CD4-positive, alpha-beta T cell (primary cell): ENCODE measurements at places on chromosomes 5 and 9.
A peak's percentile ranks its signal among the peaks of the same experiment; 100 is the strongest.

DNA sequence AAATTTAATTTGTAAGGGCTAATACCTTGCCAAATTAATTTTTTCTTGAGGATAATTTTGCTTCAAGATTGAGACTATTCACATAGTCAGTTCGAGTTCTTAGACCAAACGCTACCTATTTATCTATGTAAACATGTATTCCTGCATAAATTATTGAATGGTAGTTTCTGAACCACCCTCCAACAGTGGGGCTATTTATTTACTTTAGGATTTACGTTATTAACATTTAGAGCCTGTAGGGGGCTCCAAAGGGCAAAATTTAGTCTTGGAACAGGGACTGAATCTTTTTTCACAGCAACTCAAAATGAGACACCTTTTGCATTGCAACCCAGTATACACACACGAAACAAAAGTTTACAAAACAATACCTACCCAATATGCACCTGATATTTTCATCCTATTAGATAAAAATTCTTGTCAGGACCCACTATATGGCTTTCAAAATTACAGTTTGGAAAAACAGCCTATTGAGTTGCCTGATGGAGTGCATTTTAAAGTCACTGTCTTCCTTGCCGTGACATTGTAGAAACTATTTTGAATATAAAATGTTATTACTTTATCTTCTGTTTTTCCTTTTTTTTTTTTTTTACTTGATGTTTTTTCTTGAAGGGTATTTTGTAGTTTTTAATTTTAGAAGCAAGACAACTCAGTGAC lies 47.1 kb upstream of the POU4F3 start:
- DNase-seq = peak; percentile 68

DNA sequence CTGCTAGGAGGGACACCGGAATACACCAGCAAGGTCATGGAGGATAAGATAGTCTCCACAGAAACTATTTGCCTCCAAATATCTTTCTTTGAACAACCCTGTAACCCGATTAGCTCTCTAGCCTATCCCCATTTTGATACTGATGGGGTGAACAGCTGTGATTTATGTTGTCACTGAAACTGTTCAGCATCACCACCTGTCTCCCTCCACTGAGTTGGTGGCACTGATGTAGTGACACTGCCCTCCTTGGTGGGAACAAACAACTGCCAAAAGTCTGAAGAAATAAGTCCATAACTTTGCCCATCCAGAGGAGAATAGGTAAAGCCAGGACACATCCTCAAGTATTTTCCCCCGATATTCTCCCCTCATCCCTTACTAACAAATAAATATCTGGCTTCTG lies 24.3 kb upstream of the KCNV2 start:
- no peak for DNase-seq

DNA sequence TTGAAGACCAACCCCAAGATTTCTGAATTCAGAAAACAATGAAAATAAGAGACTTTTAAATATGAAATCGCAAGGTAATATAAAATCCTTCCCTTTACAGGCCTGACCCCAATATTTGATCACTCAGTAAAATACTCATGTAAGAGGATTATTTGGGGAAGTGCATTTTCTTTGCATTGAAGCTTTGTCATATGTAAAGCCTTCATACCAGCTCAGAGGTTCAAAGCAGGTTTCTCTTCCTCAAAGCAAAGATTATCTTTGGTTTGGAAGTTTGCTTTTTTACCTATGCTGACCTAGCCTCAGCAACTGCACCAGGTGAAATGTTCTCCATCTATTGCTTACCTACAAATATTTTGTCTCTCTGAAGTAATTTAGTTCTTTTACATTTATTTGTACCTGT lies 106.5 kb upstream of the PARP8 start:
- no peak for DNase-seq

- DNase-seq = no peak
These were observed 11.2 kb downstream of the ACO1 start for GRCh38 chr9:32395510-32396216.

GRCh38 chr5:59864718-59865117 lies 28.8 kb downstream of the PDE4D start:
- DNase-seq = no peak

DNA sequence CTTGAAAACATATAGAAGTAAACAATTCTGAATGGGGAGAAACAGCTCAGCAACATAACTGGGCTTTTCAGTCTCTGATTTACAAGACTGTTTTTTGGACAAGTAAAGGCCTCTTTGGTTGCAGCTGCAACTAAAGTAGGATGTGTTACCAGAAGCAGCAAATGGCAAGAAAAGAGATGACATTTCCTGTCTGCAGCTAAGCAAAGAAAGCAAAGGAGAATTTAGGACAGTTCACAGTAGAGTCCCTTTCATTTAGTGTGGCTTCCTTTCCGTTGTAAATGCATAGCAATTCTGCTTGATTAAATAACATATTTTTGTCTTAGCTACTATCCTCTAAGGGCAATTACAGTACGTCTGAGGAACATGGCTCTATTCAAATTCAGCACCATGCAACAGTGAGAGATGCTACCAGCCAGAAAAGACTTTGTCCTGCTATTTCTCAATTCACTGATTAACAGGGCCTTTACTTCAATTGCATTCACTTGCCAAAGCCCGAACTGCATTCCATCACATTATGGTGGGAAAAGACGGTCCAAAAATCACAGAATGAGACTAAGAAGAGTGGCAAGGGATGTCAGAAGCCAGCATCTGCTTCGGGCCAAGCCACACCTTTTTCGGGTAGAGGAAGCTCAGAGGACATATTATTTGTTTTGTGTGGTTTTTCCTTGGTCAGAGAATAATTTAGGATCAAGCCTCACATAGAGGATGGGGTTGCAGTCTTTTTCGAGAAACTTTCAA lies 107.7 kb downstream of the SEMA6A start:
- DNase-seq = no peak

- no peak for DNase-seq
These were observed 18.7 kb downstream of the DMRT3 start for GRCh38 chr9:995192-995591.

DNA sequence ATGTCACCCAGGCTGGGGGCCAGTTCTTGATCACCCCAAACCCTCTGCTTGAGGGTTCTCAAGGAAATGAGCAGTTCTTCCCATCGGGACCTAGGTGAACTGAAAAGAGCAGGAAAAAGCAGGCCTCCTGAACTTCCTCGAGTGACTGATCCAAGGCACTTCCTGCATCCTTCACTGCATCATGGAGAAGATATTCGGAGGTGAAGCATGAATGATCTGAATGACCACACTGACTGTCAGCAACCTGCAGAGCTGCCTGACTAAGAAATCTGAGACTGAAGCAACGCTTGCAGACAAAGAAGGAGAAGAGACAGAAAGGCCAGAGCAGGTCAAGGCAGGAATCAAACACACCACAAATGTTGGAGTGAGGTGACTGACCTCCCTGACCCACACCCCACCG lies 420.2 kb downstream of the AGTPBP1 start:
- no peak for DNase-seq

- no peak for DNase-seq
These were observed 206.0 kb upstream of the TLX3 start for GRCh38 chr5:171102877-171103610.

DNA sequence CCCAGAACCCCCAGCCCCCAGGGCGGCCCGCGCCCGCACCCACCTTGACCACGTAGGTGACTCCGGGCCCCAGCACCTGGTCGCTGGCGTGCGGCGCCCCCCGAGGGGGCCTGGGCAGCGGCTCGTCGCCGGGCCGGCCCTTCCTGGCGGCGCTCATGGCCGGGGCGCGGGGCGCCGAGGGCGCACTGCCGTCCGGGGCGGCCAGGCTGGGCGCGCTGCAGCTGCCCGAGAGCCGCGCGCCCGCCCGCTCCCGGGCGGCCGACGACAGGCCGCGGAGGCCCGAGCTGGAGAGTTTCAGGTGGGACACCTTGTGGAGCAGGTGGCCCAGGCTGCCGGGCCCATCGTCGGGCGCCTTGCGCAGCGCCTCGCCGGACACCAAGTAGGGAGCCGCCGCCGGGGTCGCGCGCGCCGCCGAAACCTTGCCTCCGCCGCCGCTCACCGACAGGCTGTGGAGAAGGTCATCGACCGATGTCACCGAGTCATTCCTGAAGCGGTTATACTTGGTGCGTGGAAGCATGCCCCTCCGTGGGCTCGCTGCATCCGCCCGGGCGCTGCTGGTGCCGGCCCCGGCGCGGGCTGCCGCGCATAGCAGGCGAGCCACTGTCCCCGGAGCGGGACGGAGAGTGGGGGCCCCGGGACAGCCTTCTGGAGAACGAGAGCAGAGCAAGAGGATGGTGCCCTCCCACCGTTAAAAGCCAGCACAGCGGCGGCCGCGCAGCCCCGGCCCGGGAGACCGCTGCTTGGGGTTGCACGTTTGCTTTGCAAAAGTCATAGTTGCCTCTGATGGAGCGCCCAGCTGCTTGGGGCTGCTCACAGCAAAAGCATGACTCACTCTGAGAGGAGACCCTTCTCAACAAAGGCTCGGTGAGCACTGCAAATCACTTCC lies at the start of gene SHC3:
TSS of gene SHC3 (minus strand) at position 875 of the 886 bp plus-strand sequence. CDS start at position 517, 358 bp downstream.
- DNase-seq = no peak

DNA sequence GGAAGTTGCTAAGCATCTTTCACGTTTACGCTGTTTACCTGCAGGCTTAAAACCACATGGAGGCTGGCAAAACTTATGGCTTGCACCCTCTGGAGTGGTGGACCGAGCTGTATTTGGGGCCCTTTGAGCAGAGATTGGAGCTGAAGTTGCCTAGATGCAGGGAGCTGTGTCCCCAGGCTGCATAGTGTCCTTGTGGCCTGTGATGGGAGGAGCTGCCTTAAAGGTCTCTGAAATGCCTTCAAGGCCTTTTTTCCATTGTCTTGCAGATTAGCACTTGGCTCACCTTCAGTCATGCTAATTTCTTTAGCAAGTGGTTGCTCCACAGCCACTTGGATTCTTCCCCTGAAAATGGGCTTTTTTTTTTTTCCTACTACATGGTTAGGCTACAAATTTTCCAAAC lies 81.5 kb upstream of the CHD1 start:
- DNase-seq = no peak

DNA sequence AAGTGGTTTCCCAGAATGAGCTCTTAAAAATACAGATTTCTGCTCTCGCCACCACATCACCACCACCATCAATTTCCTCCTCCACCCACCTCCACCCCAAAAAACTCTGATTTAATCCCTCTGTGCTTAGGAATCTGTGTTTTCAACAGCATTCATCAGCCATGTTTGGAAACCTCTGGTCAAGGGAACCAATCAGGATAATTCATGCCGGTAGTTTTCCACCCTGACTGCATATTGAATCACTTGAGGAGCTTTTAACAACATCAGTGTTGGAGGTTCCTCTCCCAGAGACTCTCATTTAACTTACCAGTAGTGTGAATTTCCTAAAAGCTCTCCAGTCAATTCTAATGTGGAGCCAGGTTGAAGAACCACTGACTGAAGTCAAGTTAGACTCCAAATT lies 46.0 kb upstream of the DAB2 start:
- no peak for DNase-seq

GRCh38 chr9:112535811-112536210 lies 49.2 kb downstream of the KIAA1958 start:
- no peak for DNase-seq

DNA sequence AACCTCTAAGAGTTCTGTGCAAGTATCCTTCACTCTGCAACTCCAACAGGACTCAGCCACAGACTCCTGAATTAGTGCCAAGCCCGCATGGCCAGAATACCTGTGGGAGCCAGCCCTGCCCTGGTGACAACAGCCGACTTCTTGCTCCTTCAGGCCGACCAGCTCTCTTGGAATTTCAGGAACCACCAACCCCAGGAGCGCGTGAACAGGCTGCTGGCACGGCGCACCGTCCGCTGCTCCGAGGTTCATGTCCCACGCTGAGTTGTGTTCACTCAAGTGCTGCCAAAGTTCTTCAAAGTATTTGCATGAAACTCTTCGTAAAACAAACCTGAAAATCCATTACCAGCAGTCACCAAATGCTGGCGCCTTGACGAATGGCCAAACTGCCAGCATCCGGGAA lies 232.8 kb downstream of the NR2F1-AS1 start:
- no peak for DNase-seq

DNA sequence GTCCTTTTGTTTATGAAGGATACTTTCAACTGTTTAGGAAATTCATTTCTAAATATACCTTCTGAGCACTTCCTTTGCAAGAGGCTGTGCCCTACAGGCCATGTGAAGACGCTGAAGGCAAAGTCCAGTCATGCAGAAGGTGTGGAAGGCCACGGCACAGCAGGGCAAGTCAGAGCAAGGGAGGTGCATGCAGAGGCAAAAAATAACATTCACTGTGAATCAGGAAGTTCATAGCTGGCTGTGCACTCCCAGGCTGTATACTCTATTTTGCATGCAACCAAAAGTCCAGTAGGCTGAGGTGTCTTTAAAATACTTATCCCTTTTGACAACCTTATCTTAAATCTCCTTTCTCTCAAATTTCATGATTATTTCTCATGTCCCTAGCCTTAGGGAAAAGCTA lies 50.3 kb downstream of the GNAQ start:
- DNase-seq = no peak

DNA sequence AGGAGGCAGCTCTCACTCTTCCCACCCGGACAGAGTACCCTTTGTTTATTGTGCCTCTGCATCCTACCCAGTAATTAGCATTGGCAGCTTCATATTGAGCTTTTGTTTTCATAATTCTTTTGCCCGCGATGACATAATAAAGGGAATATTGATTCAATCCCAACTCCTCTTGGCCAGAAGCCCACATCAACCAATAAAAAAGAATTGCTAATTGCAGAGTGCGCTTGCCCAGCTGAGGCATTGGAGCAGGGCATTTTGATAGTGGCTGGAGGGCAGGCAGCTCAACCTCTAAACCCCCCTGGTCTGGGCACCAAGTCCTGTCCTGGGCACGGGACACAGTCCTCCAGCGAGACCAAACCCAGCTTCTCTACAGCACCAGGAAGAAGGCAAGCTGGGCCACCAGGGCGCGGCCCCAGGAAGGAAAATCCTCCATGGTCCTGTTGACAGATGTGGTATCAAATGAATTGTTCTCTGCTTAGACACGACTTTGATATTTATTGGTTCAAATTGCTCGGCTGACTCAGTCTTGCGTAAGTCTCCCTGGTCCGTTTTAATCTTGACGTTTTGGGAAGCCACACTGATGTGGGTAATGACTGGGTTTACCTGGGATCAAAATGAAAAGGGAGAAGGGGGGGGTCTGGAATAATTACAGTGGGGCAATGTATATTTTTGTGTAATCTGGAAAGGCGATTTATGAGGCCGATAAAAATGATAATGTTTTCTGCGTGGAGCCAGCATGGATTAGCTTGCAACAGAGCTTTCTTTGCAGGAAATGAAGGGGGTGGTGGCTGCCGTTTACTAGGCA lies 220.7 kb upstream of the MSX2 start:
- DNase-seq = no peak

- DNase-seq = no peak
These were observed 3.2 kb downstream of the TDRD7 start for GRCh38 chr9:97415146-97415545.

GRCh38 chr5:79834098-79834753 lies 144.6 kb downstream of the CMYA5 start:
- DNase-seq = no peak

- no peak for DNase-seq
These were observed 63.1 kb downstream of the RCL1 start for GRCh38 chr9:4855841-4856240.

GRCh38 chr5:4221048-4221447 lies 625.4 kb downstream of the IRX1 start:
- DNase-seq = no peak

DNA sequence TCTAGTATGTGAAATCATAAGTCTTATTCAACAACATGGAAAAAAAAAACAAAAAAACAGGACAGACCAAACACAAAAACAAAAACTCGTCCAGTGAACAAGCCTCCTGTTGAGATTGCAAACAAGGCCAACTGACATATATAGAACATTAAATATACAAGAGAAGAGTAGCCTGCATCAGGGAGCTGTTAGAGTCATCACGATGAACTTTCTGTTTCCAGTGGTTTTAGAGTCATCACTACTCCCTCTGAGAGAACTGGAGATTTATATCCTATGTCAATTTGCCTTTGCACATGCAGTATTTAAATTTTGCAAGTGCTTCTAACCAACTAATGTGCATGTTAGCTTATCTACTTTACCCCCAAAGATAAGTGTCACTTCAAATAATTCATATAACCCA lies 9.9 kb downstream of the SNCAIP start:
- DNase-seq = no peak
